ENCODE measurements at places on chromosomes 1 and 21.

DNA sequence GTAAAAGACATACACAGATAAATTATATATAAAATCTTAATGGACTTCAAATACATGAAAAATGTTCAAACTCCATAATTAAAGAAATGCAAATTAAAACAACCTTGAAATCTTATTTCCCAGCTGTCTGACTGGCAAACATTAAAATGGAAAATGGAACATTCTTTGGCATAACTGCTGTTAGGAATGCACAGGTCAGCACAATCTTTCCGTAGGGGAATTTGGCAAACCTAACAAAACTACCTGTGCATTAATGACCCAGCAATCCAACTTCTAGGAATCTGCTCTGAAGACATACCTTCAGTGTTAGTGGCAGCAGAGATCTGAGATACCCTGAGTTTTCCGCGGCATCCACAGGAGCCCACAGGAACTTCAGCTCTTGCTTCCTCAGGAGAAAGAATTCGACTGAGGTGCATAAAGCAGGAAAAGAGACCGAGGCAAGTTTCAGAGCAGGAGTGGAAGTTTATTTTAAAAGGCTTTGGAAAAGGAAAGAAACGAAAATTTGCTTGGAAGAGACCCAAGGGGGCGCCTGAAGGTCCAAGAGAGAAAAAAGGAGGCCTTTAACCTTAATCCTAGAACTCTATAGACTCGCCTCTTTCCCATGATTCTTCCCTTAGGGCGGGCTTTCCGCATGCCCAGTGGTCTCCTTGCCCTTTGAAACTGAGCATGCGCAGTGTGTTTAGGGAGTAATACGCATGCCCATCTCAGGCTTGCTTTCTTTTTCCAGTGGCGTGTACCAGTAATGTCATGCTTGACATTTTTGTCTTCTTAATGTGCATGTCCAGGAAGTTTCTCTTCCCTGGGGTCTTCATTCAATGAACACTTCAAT is 24.8 kb downstream of the LYPD8 start:
- no peak for DNase-seq

- DNase-seq, result no peak
Observed at GRCh38 chr1:210293171-210293607, 35.5 kb upstream of the HHAT start.

GRCh38 chr1:111570781-111571181 is 48.8 kb upstream of the RAP1A start:
- peak; percentile 53 for DNase-seq

DNA sequence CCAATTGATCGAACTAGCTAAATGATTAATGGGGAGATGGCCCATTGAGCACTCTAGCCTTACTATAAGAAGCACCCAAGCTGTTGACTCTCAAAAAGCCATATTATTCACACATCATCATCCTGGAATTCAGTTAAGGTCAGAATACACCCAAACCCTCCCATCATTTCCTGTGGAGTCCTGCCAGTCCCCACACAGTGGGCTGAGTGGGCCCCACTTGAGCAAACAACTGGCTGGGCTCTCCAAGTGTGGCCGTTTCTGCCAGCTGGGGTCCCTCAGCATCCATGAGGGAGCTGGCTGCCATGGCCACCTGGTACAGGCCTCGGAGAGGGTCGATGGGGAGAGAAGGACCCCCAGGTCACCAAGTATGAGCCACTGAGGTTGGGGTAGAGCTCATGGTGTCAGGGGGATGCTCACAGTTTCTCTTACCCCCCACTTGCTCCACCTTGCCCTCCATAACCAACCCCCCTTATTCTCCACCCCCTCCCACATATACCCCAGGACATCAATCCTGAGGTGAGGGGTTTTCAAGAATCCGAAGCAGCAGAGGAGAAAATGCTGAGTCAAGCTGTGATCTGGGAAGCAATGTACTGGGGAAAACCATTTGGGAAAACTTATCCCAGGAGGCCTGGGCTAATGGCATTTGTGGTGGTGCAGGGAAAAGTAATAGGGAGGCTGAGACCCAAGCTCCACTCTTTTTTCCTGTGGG is 60.3 kb downstream of the UBE2T start:
- DNase-seq, result no peak

DNA sequence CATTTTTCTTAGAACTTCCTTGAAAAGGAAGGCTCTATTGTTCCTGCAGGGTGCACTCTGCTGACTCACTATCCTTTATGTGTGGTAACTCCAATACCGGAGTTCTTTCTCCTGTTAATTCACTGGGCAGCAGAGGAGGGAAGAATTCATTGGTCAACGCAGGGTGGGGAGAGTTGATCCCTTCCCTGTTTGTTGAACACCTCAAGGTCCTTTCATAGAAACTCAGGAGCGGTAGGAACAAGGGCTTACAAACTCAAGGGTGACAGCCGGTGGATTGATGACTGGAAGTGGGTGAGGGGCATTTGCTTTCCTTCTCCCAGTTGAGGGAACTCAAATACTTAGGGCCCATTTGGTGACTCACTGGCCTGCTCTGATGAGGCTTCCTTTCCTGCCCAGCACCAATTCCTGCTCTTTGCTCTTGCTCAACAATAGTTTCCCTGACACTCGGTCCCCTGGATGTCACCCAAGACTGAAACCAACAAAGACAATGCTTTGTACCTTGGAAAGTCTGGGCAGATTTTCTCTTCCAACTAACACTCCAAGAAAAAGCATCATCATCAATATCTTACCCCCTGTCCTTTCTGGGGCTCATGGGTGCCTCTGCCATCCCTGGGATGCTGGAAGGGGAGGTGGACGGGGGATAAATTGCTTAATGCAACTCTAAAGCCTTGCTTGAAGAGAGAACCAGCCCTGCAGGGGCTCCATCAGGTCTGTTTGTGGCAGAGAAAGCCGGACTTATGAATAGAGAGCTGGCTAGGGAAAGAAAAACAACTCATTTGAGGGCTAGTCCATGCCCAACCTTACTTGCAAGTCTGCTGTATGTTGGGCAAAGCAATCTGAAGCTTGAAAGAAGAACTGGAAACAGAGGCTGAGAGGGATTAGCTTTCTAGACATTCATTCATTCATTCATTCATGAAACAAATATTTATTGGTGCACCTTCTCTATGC is 9.3 kb downstream of the SLC26A9 start:
- no peak for DNase-seq

- no peak for DNase-seq
Observed at GRCh38 chr21:45430521-45431501, 25.8 kb downstream of the COL18A1 start.

GRCh38 chr21:40730426-40730800 is 116.5 kb downstream of the DSCAM start:
- no peak for DNase-seq

DNA sequence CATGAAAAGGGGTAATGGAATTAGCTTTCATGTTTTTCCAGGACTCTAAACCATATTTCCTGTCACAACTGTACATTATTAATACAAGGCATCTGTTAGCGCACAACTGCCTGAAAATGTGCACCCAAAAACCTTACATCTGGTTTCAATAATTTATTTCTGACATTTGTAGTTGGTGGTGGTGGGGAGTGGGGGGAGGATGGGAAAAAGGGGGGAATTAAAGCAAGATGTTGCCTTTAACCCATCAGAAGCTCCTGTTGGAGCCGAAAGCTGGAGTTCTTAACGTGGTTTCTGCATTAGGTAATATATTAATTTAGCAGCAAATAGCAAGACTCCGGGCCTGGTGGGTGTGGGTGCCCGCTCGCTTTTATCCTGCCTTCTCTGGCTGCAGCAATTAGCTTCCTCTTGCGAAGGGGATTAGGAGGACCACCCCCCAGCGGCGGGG is 36.9 kb upstream of the HHAT start:
- no peak for DNase-seq

- peak; percentile 46 for DNase-seq
Observed at GRCh38 chr1:100443811-100444571, 91.7 kb downstream of the CDC14A start.

GRCh38 chr1:150561254-150561973 is 12.2 kb downstream of the ADAMTSL4 start:
- DNase-seq, result peak; percentile 67

All from CD4-positive, alpha-beta T cell treated with Interleukin-17A for 4 hours (primary cell).